ENCODE measurements at places on chromosomes 2 and 18.

GRCh38 chr2:163213661-163214081, 375.1 kb upstream of the KCNH7 start:
- DNase-seq, result no peak

- DNase-seq, result no peak
These were observed 952.4 kb downstream of the EPHA4 start for GRCh38 chr2:220619525-220620220.

GRCh38 chr2:142642650-142643049, 234.8 kb upstream of the KYNU start:
- no peak for DNase-seq

DNA sequence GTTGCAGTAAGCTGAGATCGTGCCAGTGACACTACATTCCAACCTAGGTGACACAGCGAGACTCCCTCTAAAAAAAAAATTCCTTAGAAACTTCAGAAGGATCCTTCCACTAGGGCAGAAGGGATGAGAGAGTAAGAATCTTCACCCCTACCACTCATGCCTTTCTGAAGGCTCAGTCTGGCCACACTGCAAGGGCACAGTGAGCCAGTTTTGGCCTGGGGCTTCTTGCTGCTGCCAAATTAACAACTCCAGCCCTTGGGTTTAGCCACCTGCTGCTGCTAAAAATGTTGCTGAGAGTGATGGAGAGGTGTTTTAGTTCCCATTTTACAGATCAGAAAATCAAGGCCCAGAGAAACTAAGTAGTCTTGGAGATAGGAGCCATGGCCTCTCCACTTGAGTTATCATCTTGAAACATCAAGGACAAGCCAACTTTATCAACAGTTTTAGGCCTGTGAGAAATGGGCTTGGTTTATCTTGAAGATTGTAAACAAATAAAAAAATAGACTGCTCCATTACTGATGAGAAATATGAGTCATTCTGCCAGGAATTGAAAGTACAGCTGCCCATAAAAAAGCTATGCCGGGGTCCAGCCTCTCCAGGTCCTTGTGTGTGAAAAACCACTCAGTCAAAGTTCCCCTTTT, 31.9 kb upstream of the CASP8 start:
- DNase-seq, result peak; percentile 6

GRCh38 chr2:173053043-173053699, 22.5 kb upstream of the MAP3K20 start:
- DNase-seq, result no peak

GRCh38 chr2:174335988-174336500, 1.3 kb downstream of the SP9 start:
- DNase-seq, result peak; percentile 70

DNA sequence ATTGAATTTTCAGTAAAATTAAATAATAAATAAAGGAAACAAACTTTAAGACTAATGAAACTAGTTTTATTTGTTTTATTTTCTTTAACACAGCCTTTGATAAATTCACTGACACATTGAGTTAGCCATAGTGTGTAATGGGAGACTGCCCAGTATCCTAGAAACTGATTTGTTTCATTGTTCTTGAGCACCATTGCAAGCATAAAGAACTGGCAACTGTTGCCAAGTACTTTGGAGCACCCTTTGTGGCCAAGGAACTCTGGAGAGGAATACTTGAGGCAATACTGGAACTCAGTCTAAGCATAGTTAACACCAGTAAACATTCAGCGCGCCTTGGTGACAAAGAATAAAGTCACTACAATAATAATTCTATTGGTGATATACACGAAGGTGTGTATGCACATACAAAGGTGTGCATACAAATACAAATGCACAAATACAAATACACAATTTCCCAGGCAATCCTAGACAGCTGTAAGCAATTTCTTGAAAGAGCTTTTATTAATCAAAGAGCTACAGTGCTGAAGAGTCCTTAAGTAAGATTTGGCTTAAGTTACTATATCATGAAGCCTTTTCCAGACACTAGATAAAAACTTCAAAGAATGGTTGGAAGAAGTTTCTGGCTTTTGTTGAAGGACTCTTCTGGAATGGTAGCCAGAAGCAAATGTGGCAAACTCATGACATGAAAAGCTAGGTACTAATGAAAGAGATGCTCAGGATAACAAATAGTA, 1371.2 kb downstream of the LRP1B start:
- DNase-seq, result no peak

DNA sequence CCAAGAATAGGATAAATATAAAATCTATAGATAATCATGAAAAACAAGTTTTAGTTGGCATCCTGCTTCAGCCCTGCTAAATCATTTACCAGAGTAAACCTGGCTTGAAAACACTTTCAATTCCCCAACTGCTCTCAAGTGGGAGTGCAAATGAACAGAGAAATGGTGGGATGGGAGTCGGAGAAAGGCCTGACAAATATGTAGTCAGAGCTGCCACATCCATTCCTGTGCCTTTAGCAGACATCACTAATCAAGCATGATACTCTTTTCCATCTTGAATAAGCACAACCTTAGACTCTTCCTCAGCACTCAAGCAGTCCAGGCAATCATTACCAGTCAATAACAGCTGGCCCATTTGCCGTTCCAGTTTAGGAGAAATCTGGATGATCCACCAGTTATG, 101.3 kb downstream of the ANKRD44 start:
- DNase-seq, result no peak
